ENCODE measurements at places on chromosomes 1 and 21. TPM values are rescaled to one million over a fixed set of nuclear protein-coding genes. Genes with fewer than 3 reads are reported as not detected.

DNA sequence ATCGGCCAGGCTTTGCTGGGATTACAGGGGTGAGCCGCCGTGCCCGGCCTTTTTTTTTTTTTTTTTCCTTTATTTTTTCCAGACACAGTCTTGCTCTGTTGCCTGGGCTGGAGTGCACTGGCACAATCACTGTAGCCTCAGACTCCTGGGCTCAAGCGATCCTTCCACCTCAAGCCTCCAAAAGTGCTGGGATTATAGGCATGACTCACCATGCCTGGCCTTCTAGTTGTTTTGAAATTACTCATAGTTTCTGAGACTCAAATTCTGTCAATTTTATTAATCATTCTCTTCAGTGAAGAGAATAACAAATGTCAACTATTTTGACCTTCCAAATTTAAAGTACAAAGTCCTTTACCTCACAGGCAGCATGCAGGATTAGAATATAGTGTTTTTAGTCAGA is 374.5 kb downstream of the PLA2G4A start:
- no peak for DNase-seq

GRCh38 chr1:116474921-116475849 is 95.6 kb downstream of the CD58 start:
- DNase-seq = no peak

- DNase-seq = no peak
These were observed 118.9 kb downstream of the FASLG start for GRCh38 chr1:172777767-172778166.

MAGOH gene
- total RNA-seq = 65.0 TPM

CAMK1G gene
- total RNA-seq = not detected
